Activated CD4-positive, alpha-beta T cell treated with anti-CD3 and anti-CD28 coated beads, Interleukin-2, amount 10 ng/mL, durations not matched to agents 7 days and 5 days (primary cell): ENCODE measurements at places on chromosomes 1 and 21. TPM values are rescaled to one million over a fixed set of nuclear protein-coding genes. Genes with fewer than 3 reads are reported as not detected.

PODN gene
- not detected for total RNA-seq

RBBP5 gene
- total RNA-seq, result 24.7 TPM

FCRL6 gene
- not detected for total RNA-seq

DIO1 gene
- not detected for total RNA-seq

TSTD1 gene
- 33.5 TPM for total RNA-seq

GPR89A gene
- 30.6 TPM for total RNA-seq

VN1R5 gene
- not detected for total RNA-seq

USP24 gene
- 39.9 TPM for total RNA-seq

FAM43B gene
- not detected for total RNA-seq

SEMA6C gene
- total RNA-seq, result 3.8 TPM

RGL1 gene
- 2.6 TPM for total RNA-seq

MAP1LC3C gene
- total RNA-seq, result not detected

DNM3 gene
- 2.1 TPM for total RNA-seq

MAP3K21 gene
- total RNA-seq, result 0.87 TPM

CRABP2 gene
- 1.1 TPM for total RNA-seq

ASAP3 gene
- 0.25 TPM for total RNA-seq

HSPB7 gene
- not detected for total RNA-seq

BRDT gene
- total RNA-seq, result not detected

KIF2C gene
- 110 TPM for total RNA-seq

BARHL2 gene
- not detected for total RNA-seq

PRDM16 gene
- total RNA-seq, result 1.1 TPM

RIMKLA gene
- total RNA-seq, result 0.99 TPM

UMODL1 gene
- 0.10 TPM for total RNA-seq

TTC13 gene
- 35.4 TPM for total RNA-seq

FNDC5 gene
- not detected for total RNA-seq

NTMT2 gene
- total RNA-seq, result not detected

SH2D1B gene
- total RNA-seq, result not detected

RHBDL2 gene
- not detected for total RNA-seq

ADAMTS5 gene
- total RNA-seq, result not detected

ERICH3 gene
- not detected for total RNA-seq

IVL gene
- total RNA-seq, result not detected

SPRR1B gene
- total RNA-seq, result not detected

PPIAL4G gene
- total RNA-seq, result 0.84 TPM

PTGS2 gene
- not detected for total RNA-seq

AGMAT gene
- total RNA-seq, result 17.6 TPM

UQCRHL gene
- 1.8 TPM for total RNA-seq

PTGFR gene
- total RNA-seq, result not detected

KCNT2 gene
- total RNA-seq, result not detected

LAMB3 gene
- total RNA-seq, result 1.9 TPM

TNFSF18 gene
- total RNA-seq, result not detected

C1QA gene
- total RNA-seq, result not detected

AVPR1B gene
- not detected for total RNA-seq

EDN2 gene
- total RNA-seq, result not detected
